ENCODE measurements at places on chromosomes 4 and X.

DNA sequence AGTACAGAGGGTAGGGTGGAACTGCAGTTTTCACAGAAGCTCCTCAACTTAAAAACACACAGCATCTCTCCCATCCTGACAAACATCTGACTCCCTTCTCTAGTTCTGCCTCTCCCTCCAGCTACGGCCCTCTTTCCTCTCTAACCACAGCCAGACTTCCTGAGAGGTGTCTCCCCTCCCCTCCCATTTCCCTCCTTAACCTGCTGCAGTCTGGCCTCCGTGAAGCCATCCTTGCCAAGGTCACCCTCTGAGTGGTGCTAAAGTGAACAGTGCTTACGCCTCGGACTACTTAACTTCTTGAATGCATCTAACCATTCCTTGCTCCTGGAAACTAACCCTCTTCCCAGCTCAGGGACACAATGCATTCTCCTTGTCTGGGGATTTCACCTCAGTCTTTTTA, 53.3 kb downstream of the RTL5 start:
- DNase-seq = no peak

DNA sequence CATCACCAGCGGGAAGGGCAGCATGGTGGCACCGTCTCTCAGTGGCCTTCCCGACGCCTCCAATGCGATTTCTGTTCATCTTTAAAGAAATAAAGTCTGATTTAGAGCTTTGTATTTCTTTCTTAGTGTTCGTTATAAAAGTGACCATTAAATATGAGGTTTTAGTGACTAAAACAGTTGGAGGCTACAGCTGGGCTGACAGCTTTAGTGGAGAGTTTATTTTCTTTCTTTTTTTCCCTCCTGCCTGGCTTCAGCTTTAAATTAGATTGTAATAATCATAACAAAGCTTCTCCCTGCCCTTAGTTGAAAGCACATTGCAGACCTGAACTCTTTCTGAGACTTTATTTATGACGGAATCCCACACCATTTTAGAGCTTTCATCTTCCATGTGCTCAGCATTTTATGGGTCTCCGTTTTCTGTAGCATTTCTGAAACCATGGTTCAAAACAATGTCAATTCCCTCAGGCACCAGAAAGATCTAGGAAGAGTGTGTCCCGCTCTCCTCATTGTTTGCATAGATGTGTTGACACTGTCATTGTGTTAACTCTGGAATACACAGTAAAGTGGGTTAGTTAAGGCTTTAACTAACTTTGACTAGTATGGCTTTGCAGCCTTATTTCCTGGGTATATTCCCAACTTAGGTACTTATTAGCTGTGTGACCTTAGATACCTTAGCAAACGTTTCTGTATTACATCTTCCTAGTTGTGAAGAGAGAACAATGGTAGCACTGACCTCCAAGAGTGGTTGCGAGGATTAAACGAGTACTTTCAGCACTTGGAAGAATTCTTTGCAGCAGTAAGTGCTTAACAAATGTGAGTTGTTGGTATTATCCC, 97.4 kb upstream of the PGRMC2 start:
- no peak for DNase-seq

GRCh38 chrX:108396188-108396891, 41.9 kb downstream of the COL4A6 start:
- no peak for DNase-seq

DNA sequence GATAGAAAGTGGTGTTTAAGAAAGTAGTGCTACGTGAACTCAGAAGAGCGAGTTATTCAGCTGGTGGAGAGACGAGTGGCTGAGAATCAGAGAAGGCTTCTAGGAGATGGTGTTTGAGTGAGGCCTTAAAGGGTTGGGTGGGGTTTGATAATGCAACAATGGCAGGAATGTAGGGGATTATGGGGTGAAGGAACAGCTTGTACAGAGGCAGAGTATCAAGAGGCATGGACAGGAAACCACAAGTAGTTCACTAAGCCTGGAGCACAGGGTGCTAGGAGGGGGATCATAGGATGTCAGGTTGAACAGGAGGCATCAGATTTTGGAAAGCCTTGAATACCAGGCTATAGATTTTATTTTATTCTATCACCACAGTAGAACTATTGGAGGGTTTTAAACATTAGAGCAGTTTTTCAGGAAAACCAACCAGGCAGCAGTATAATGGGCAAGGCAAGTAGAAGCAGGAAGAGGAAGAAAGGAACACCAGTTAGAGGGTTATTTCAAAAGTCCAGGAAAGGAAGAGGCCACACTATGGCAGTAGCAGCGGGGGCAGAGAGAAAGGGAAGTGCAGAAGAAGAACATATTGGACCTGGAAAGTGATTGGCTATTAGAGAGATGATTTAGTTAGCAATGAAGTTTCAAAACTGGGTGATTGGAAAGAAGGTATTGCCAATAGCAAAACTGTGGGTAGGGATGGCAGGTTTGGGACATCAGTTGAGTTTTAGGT, 99.2 kb downstream of the DOCK11 start:
- no peak for DNase-seq

DNA sequence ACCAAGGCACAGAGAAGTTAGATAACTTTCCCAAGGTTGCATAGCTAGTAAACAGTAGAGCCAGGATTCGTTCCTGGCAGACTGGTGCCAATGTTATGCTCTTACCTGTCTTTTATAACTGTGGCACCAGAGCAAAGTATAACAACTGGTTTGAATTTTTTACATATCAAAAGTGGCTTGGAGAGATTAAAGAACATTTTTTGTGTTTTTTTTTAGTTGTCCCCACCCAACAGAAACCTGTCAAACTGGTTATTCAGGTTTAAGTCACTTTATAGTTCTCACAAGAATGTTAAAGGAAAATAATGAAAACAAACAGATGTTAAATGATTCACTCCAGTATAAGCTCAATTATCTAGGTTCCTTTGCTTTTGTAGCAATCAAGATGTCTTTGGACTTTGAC, 15.6 kb upstream of the FAM47E start:
- no peak for DNase-seq

GRCh38 chrX:47568656-47569295, 7.8 kb downstream of the ARAF start:
- no peak for DNase-seq

DNA sequence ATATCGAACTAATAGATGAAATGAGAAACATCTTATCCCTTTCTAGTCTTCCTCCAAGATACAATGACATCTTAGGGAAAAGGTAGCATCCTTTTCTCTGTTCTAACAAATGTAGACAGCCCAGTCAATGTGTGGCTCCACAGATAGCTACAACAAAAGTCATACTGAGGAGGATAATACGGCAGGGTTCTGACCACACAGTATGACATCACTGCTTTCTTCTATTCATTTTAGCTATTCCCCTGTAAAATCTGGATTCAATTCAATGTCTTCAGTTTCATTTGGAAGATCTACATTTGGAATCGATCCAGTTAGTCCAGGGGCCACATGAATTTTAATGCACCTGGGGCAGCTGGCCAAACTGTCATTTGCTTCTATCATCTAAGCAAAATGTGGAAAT, 51.4 kb downstream of the ENOX2 start:
- DNase-seq = no peak

GRCh38 chr4:169239221-169239905, 31.4 kb downstream of the SH3RF1 start:
- no peak for DNase-seq

GRCh38 chr4:793093-793861, 32.7 kb downstream of the CPLX1 start:
- DNase-seq = no peak

GRCh38 chr4:186485150-186485549, 70.2 kb downstream of the MTNR1A start:
- no peak for DNase-seq

DNA sequence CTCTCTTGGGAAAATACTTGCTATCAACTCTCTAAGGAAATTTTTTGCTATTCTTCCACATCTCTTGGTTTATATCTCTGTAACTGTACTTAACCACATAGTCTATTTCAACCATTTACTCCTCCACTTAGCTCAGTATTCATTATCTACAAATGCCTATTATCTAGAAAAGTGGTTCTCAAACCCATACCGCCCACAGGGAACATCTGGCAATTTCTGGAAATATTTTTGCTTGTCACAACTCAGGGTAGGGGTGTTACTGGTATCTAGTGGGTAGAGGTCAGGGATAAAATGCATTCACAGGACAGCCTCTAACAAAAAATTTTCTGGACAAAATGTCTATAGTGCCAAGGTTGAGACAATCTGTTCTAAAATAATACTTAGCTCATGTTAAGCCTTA, 14.4 kb downstream of the ATRX start:
- no peak for DNase-seq

- no peak for DNase-seq
These were observed 1.2 kb downstream of the TLL1 start for GRCh38 chr4:165874072-165874790.

DNA sequence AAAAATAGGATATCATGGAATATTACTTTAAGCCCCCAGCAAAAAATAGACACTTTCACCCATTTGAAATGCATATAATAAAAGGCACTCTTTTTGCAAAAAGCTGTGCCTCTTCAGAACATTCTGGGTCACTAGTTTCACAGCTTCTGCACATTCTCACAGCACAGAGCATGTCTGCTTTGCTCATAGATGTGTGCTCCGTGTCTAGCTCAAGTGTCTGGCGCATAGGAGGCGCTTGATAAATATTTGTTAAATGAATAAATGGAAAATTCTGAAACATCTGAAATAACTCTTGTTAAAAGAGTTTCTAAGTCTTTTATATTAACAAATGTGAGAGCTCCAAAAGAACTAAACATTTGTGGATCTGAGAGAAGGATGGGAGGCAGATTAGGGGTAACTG, 275.2 kb downstream of the PTTG2 start:
- DNase-seq = no peak

GRCh38 chr4:25672756-25673155, 17.1 kb downstream of the SLC34A2 start:
- DNase-seq = no peak

GRCh38 chrX:48761674-48762471, at the start of gene GLOD5:
TSS of gene GLOD5 (plus strand) at chrX:48761747. CDS start at chrX:48761791, 44 bp downstream.
- no peak for DNase-seq

- DNase-seq = no peak
These were observed 1.6 kb downstream of the CRLF2 start for GRCh38 chrX:1210844-1211243.

DNA sequence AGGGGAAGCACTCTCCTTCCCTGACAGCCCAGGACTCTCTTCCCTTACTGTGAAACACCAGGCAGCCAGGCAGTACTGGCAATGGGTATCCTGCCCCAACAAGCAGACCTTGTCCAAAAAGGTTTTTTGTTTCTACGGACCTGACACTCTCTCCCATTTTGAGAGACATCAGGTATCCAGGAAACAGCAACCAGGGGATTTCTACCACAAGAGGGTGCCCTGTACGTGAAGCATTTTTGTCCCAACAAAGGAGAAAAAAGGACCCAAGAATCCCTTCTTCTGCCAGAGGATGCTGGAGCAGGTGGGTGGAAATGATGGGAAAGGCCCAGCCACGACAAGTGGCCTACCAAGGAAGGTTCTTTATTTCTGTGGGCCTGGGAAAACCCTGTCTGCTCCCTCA, 65.7 kb upstream of the FGF13 start:
- DNase-seq = no peak

DNA sequence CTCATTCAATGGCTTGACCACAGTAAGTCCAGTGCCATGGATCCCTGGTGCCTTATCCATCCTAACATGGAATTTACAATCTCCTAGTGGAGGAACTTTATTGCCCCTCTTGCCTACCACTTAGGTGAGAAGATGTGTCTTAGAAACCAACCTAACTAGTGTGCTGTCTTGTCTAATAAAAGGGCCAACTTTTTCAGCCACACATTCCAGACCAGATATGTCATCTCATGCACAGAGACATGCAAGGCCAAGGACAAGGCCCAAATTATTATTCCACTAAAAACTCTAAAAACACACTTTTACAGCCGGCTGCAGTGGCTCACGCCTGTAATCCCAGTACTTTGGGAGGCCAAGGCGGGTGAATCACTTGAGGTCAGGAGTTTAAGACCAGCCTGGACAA, 10.6 kb upstream of the PRDX4 start:
- DNase-seq = no peak

- no peak for DNase-seq
These were observed 232.8 kb downstream of the PDGFC start for GRCh38 chr4:156738766-156739165.

DNA sequence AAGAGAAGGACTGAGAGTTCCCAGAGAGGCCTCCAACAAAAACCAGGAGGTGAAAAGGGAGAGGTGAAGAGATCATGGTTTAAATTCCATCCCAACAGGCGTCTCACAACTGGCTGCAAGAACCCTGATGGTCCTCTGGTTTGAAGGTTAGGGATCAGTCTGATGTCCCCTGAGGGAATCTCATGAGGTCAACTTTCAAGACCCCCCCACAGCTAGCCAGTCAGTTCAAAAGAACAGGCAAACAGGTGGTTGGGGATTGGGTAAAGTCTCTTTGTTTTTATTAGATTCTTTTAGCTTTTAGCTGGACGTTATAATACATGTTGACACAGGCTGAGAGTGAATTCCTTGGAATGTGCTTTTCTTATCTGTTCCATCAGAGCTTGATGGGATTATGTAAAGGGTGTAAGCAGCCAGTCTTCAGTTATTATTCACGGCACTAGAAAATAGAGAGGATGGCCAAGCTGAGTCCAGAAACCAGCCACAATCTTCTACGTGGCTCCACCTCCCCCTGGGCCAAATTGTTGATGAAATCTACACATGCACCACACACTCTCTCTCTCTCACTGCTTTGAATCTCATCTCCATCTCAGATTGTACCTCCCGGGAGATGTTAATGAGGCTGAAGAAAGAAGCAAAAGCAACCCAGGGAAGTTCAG, 20.8 kb downstream of the ENPP6 start:
- no peak for DNase-seq

- no peak for DNase-seq
These were observed 413 bp downstream of the PDK3 start for GRCh38 chrX:24465532-24465865.

DNA sequence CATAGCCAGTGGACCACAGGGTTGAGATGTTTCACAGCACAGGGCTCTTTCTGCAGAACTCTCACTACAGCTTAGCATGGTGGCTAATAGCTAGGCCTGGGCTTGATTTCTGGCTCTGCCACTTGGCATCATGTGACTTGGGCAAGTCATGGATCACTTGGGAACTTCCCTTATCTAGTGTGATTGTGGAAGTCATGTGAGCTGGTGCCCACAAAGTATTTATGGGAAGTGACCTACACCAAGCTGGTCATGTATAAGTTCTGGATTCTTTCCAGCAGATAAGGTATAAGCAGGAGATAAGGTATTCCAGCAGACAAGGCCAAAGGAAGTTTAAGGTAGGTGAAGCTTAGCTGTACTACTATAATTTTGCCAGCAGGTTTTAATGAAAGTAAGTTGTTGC, 61.0 kb downstream of the REELD1 start:
- no peak for DNase-seq

DNA sequence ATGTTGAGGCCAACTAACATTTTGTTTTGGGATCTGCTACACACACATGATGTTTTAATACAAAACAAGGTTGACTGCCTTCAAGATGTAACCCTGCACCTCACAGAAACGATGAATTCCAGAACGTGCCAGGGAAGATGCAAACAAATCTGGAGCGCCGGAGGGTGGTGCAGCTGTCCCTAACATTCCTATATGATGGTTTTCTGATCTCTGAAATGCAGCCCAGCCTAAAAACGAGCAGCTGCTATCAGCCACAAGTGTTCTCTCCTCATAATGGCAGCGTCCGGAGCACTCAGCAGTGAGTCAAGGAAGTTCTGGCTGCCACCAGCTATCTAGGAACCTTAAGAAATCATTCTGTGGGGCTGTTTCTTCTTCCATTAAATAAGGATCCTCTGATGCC, 333.4 kb downstream of the NR3C2 start:
- DNase-seq = no peak

GRCh38 chrX:26952213-26952612, 510.9 kb downstream of the PPP4R3C start:
- no peak for DNase-seq

GRCh38 chr4:108042927-108043326, 53.2 kb downstream of the HADH start:
- DNase-seq = no peak

GRCh38 chrX:66672106-66672505, 33.2 kb upstream of the EDA2R start:
- DNase-seq = no peak

All from stimulated activated CD4-positive, alpha-beta T cell treated with anti-CD3 and anti-CD28 coated beads, Interleukin-12 subunit alpha, Interleukin-12 subunit beta, amount 100 ng/mL, for 24 hours (primary cell).